ENCODE measurements at places on chromosomes 5 and 9.

DNA sequence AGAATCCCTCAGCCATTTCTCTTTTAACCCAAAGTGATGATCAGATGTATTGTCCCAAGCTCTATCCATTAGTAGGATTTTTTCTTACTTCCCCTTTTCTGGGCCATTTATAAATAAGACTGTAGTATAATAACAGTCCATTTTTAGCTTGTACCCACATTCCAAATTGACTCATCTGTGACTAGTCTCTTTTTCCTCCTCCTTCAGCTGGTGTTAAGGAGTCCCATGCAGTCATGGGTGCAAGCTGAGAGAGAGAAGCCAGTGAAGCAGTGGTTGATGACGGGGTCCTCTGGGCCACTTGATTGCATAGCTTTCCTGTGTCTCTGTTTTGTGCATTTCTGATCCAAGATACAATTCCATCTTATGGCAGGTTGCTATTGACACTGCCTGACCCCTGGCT, 476.0 kb upstream of the CD180 start:
- DNase-seq, result no peak

DNA sequence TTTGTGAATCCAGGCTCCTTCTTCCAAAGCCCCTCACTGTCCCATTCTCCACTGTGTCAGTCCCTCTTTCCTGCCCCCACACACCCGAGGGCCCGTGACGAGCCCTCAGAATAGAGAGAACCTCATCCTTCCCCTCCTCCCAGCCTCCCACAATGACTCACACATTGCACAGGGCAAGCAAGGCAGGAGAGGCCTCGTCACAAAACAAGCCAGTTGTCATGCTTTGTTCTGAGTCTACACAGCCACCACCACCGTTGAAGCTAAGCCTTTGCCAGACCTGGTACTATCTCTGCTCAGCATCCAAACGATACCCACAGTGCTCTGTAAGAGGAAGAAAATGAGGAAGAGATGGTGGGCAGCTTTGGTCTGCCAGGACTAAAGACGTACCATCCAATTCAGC, 142.2 kb upstream of the ZNF366 start:
- DNase-seq, result no peak

DNA sequence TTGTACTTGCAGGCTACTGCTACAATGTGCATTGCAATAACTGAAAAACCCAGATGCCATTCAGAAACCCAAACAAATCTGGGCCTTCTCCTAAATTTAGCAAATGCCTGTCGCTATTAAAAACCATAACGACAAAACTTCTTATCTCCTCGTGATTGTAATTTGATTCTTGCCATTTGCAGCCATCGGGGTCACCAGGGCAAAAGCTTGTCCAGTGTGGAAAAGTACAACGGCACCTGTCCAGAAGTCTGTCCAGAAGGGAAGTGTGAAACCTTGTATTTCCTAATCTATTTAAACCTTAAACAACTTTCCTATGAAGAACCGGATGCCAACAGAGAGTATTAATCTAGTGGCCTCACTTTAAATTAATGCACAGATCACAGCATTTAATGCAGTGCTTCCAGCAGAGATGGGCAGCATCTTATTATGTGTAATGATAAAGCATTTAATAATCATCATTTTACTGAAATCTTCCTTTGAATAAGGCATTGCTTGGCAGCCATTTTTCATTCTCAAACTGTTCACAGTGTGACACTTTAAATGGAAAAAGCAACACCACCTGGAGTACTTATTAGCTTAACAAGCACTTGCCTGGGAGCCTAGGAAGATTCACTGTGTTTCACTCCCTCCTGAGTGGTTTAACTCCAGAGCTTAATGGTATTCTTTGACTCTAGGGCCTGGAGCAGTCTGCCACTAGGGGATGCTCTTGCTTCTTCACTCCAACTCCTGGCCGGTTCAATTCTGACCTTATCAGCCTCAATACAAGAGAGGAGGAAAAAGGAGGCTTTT, 4.9 kb upstream of the C7 start:
- no peak for DNase-seq

DNA sequence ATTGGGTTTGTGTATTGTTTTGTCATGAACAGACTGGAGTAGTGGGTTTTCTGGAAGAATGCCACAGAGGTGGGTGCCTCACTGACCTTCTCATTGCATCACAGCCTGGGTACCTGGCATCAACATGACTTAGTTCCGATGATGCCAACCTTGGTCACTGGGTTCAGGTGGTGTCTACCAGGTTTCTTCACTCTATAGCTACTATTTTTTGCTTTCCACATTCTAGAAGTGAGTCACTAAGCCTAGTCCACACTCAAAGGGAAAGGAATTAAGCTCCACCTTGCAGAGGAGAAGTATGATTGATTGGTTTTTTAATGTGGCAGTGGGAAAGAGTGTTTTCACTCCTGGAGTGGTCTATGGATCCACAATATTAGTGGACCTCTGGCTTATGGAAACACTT, 391.9 kb downstream of the DMRT2 start:
- DNase-seq, result no peak

- DNase-seq, result no peak
Observed at GRCh38 chr5:127326431-127326830, 35.8 kb downstream of the MEGF10 start.

- no peak for DNase-seq
Observed at GRCh38 chr9:133619791-133620190, 10.6 kb upstream of the FAM163B start.

- no peak for DNase-seq
Observed at GRCh38 chr9:135741276-135742219, 39.6 kb downstream of the KCNT1 start.

DNA sequence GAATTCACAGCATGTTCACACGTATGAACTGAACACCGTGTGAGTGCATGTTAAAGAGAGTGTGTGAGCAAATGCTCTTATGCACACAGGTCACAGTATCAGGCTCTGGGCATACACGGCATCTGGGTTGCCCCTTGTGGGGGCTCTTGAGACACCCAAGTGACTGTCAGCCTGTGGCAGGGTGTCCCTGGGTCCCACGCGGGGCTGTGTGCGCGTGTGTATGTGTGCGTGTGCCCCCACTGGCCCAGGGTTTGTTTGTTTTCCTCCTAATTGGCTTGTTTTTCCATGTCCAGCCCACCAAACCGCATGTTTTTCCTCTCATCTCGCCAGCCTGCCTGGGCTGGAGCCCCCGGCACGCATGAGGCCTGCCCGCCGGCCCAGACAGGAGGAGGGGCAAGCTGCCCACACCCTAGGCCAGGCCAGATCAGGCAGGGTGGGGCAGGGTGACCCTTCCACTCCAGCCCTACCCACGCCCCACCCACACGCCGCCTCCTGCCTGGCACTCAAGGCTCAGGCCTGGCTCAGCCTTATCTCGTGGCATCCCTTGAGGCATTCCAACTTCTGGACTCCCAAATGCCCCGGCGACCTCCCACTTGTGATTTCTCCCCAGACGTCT, 28.8 kb downstream of the CNTFR start:
- no peak for DNase-seq

- DNase-seq, result no peak
Observed at GRCh38 chr5:55584398-55585205, 49.8 kb upstream of the PLPP1 start.

GRCh38 chr9:26725573-26725972, 167.0 kb downstream of the CAAP1 start:
- no peak for DNase-seq

GRCh38 chr9:133998915-133999595, 6.9 kb upstream of the VAV2 start:
- no peak for DNase-seq

- DNase-seq, result no peak
Observed at GRCh38 chr5:138616508-138616907, 41.3 kb upstream of the HSPA9 start.

GRCh38 chr5:77369566-77369965, 122.5 kb downstream of the WDR41 start:
- no peak for DNase-seq

- no peak for DNase-seq
Observed at GRCh38 chr9:121289772-121290370, 21.9 kb downstream of the GSN start.

DNA sequence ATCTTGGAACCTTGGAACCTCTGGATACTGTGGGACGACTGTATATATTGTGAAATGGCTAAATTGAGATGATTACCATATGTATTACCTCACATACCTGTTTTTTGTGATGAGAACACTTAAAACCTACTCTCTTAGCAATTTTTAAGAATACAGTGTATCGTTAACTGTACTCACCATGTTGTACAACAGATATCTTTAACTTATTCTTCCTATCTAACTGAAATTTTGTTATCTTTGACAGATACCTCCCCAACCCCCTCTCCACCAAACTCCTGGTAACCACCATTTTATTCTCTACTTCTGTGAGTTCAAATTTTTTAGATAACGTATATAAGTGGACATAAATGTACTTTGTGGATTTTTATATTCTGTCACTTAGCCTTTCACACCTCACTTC, 126.5 kb downstream of the ZCCHC7 start:
- DNase-seq, result no peak

GRCh38 chr9:85224729-85225128, 517.0 kb downstream of the AGTPBP1 start:
- no peak for DNase-seq

DNA sequence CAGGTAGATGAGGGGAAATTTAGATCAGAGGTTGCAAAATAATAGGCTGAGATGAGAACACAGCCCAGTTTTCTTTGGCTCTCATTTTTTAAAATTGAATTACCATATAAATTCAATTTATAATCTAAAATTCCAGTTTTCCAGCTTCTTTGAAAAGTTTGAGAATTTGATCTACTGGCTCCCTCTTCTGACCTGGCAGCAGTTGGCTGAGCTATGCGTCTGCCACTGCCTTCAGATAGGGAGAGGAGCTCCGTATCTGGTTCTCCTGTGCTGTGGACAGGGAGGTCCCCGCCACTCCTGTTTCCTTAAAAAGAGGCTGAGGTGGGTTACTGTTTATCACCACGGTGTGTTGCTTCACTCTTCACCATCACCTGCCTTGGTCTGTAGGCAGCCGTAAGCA, 103.7 kb downstream of the ARHGAP26 start:
- DNase-seq, result no peak

GRCh38 chr9:76373173-76373783, 20.9 kb downstream of the RFK start:
- no peak for DNase-seq

DNA sequence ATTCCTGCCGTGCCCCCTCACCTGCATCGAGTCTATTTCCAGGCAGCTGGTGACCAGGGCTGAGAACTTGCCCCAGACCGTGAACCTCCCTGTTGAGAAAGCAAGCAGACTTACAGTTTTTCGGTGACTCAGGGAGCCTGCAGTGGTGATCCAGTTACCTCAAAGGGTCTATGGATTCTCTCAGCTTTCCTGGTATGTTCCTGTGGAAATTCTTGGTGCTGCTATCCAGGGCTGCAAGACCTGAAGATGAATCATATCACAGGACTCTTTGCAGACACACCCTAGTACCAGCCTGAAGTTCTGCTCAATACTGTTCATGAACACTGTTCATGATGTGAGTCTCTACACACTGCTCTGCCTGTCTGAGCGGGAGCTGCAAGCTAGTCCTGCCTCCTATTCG, 154.7 kb downstream of the WDR70 start:
- DNase-seq, result no peak

Measured in activated naive CD4-positive, alpha-beta T cell (primary cell).